ENCODE measurements at places on chromosomes 7 and 10.

GRCh38 chr7:131933751-131934289 lies 377.4 kb upstream of the PODXL start:
- no peak for DNase-seq

GRCh38 chr7:148084138-148084537 lies 506.4 kb upstream of the C7orf33 start:
- DNase-seq = no peak

- DNase-seq = no peak
These were observed 111.7 kb upstream of the LYZL1 start for GRCh38 chr10:29176845-29177832.

DNA sequence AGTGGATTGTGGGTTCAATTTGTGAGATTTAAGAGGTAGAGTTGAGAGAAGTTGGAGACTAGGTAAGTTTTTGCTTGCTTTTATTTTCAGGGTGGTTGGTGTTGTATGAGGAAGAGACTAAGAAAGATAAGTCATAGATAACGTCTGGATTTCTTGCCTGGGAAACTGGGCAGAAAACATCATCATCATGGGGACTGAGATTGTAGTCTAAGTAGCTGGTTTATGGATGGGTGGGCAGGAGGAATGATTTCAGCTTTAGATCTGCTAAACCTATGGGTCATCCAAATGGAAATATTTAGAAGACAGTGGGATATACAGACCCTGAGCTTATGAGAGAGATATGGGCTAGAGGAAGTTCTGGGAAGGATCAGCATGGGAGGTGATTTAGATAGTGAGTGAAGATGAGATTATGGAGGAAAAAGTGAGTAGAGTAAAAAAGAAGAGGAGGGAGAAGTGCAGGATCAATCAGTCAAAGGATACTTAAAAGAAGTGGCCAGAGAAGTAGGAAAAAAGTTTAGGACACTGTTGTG lies 169.8 kb downstream of the WNT2 start:
- no peak for DNase-seq

- no peak for DNase-seq
These were observed 36.6 kb upstream of the LRRC18 start for GRCh38 chr10:48976196-48976595.

DNA sequence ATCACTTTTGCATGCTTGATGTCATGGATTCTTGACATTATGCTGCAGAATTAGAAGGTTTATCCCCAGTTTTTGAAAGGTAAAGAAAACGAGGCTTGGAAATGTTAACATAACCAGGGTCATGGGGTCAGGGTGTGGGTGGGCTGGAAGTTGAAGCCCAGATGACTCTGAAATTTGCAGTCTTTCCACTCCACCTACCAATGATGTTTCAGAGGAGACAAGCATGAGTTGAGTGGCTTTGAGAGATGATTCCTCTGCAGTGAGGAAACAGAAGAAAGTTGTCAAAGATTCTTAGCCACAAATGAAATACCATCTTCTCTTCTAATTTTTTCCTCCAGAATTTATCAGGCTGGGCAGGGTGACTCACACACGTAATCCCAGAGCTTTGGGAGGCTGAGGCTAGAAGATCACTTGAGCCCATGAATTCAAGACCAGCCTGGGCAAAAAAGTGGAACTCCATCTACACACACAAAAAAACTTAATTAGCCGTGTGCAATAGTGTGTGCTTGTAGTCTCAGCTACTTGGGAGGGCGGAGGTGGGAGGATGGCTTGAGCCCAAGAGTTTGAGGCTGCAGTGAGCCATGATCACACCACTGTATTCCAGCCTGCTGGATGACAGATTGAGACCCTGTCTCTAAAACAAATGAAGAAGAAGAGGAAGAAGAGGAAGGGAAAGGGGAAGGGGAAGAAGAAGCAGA lies 239.1 kb upstream of the AUTS2 start:
- DNase-seq = no peak

- DNase-seq = no peak
These were observed 10.8 kb downstream of the PRPS1L1 start for GRCh38 chr7:18016547-18017444.

DNA sequence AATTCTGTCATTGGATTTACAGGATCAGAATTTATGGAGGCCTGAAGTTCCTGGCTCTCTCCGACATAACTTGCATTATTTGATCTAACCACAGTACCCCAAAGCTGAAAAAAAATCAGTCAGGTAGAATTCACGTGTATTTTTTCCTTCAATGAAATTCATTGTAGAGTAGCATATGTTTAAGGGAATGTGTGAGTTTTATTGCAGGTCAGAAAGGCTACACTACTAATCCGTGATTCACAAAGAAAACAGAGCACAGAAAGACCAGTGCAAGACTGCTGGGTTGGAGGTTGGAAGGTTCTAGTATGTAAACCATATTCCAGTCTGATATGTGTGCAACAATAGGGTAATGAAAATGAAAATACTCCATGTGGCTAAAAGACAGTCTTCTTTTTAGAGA lies 247.0 kb upstream of the FERD3L start:
- no peak for DNase-seq

DNA sequence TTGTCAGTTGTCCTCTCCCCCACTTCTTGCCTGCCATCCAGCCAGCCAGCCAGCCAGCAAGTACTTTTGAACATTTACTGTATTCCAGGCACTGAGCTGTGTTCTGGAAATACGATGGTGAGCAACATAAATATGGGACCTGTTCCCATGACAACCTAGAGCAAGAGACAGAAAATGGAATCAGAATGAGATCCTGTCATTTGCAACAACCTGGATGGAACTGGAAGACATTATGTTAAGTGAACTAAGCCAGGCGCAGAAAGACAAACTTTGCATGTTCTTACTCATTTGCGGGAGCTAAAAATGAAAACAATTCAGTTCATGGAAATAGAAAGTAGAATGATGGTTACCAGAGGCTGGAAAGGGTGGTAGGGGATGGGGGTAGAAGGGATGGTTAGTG lies 140.7 kb downstream of the ICA1 start:
- no peak for DNase-seq

GRCh38 chr7:26340476-26341018 lies 48.9 kb downstream of the SNX10 start:
- DNase-seq = no peak

DNA sequence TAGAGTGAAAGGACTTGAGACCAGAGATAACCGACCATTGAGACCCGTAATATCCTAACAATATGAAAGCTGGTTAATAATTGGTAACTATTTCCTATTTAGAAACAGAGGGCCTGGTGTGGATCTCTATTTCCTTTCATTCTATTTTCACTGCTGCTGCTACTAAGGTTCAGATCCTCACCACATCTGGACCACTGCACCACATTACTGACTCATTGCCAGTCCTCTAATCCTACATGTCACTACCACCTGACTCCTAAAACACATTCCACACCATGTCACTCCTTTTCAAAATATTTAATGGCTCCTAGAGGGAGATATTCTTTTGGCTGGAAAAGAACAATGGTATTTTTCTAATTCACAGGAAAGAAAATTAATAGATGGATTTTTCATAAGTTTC lies 6.4 kb downstream of the USP54 start:
- DNase-seq = no peak

- DNase-seq = no peak
These were observed 63.3 kb downstream of the ELFN1 start for GRCh38 chr7:1733206-1733907.

DNA sequence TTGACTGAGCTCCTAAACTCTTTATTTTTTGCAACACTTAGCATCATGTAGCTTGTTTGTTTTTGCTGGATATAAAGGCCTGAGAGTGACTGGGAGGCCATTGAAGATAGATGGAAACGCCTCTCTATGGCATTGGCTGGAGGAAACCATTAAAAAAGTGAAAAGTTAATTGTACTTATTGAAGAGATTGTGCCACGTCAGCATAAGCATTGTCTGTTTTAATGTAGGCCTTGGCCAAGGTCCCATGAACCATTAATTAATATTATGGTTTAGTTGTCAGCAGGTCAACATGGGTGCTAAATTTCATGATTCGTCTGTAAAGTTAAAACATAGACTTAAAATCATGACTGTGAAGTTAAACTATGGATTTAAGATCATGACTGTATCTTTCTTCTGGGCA lies 178.6 kb downstream of the GATA3 start:
- DNase-seq = no peak

DNA sequence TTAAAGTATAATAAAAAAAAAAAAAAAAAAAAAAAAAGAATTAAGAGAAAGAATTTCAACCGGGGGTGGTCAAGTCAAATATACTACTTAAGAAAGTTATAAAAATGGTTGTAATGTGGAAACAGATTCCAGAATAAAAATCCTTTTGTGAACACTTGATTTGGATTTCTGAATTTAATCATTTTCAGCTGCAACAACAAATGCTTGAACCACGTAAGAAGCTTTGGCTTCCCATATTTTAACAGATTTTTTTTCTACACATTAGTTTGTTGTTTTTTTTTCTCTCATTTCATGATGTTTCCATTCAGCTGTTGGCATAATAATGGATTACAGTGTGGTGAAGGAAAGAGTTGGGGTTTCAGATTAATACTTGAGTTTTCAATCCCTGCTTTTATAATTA lies 137.3 kb upstream of the AGR3 start:
- DNase-seq = no peak

DNA sequence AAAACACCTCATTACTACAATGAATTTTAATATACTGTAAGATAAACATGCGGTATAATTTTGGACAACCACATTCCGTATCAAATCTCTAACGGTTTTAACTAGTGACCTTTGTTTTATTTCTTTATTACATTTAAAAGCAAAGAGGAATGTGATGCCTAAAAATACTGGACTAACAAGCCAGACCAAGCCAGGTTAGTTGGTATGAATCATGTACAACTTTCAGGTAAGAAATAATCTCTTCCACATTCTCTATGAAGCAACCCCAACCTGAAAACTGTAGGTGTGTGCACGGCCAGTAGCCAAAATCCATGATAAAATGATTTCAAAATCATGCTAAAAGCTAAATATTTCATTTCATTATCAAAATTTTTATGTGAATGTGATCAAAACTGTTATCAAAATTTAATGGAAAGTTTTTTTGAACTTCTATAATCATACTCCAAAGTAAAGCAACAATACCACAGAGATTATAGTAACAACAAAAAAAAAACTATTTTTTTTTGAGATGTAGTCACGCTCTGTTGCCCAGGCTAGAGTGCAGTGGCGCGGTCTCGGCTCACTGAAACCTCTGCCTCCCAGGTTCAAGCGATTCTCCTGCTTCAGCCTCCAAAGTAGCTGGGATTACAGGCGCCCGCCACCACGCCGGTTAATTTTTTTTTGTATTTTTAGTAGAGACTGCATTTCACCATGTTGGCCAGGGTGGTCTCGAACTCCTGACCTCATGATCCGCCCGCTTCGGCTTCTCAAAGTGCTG lies 127.2 kb downstream of the NRBF2 start:
- DNase-seq = no peak

GRCh38 chr7:157522189-157522588 lies 185.4 kb downstream of the DNAJB6 start:
- DNase-seq = no peak

DNA sequence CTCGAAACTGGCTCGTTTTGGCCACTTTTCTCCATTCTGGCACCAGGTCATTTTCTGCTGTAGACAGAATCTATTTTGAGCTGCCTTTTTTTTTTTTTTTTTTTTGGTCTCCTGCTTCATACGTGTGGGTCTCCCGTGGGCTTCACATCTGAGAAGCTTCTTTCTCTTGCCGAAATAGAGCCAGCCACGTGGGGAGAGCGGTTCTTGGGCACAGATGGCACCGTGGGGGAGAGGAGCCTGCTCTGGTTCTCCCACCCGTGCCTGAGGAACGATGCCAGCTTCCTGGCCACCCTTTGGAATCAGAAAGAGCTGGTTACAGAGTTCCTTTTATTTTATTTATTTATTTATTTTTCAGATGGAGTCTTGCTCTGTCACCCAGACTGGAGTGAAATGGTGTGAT lies 48.7 kb upstream of the OCM2 start:
- DNase-seq = no peak

GRCh38 chr10:80729896-80730295 lies 192.2 kb downstream of the SH2D4B start:
- no peak for DNase-seq

DNA sequence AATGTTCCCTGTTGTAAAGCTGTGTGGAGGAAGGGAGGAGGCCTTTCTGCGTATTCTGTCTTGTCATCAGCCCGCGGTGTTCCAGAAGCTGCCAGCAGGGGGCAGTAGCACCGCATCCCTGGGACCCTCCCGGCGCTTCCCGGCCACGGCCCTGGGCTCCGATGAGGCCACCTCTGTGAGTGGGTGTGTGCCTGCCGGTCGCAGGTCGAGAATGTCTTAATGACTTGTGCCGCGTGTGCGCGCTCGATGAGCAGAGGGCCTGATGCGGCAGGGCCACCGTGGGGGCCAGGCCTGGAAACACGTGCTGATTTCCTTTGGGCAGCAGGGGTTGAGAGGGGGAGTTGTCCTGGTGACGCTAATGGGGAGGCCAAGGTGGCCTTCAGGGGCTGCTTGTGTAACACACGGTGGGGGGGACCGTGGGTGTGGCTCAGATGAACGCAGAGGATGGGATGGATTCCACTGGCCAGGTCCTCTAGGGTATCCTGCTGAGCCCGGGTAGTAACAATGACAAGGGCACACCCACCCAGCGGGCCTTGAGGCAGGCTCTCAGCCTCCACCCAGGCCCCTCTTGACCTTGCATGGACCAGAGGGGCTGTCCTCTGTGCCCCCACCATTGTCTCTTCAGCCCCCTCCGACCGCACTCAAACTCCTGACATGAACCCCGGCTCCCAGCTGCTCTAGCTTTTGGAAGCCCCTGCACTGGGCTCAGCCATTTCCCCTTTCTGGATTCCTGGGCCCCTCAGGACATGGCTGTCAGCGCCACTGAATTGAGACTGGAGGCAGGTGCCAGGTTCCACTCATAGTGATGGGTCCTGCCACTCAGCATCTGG lies 135.9 kb upstream of the PODXL start:
- no peak for DNase-seq

DNA sequence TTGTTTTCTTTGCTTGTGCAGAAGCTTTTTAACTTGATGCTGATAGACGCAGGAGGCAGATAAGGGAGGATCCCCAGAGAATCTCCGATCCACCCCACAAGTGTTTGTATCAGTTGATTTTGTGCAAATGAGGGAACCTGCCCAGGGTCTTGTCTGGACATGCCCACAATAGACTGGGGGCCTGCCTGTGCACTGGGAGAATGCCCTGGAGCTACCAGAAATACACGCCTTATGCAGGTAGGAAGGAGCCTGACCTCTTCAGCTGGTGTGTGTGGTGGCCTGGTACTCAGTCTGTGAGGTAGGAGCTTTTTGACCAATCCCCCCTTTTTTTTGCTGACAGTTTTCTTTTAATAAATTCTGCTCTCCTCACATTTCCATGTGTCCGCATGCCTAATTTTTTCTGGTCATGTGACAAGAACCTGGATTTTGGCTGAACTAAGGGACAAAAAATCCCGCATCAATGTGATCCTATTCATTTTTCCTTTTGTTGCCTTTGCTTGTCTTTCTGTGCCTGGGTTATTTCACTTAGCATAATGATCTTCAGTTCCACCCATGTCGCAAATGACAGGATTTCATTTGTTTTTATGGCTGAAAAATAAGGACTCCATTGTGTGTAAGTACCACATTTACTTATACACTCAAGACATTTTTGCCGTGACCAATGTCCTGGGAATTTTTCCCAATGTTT lies 430.6 kb upstream of the NRG3 start:
- DNase-seq = no peak

DNA sequence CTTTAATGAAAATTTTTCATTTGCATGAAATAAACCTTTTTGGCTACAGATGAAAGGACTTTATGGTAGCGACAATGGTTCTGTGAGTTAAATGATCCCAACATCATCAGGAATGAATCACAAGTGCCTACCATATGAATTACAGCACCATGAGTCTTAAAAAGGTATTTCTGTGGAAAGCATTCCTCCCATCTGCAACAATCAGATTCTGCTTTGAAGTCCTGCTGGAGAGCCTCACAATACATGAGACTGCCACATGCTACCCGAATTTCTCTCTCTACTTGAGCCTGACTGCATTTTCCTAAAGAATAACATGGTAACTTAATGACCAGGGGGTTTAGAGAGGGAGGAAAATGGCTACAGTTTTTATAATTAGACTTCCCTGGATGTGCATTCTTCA lies 190.3 kb downstream of the TWIST1 start:
- DNase-seq = no peak
